ENCODE measurements at places on chromosomes 3 and 15.

GRCh38 chr3:101996832-101997231 lies 147.5 kb downstream of the NFKBIZ start:
- DNase-seq, result no peak

DNA sequence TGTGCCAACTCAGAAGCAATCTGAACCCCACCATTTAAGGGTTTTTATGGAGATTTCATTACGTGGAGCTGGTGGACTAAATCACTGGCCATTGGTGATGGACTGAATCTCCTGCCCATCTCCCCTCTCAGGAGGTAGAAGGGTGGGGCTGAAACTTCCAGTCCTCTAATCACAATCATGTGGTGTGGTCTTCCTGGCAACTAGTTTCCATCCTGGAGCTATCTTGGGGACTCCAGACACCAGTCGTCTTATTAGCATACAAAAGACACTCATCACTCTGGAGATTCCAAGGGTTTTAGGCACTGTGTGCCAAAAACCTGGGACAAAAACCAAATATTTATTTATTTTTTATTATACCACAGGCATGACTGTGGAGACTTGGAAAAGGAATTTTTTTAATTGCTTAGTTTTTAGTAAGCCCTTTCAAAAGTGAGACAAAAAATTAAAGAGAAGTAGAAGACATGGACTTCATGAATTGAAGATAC lies 203.6 kb downstream of the WNT5A start:
- DNase-seq, result no peak

- no peak for DNase-seq
Observed at GRCh38 chr3:139642996-139643395, 34.8 kb downstream of the NMNAT3 start.

DNA sequence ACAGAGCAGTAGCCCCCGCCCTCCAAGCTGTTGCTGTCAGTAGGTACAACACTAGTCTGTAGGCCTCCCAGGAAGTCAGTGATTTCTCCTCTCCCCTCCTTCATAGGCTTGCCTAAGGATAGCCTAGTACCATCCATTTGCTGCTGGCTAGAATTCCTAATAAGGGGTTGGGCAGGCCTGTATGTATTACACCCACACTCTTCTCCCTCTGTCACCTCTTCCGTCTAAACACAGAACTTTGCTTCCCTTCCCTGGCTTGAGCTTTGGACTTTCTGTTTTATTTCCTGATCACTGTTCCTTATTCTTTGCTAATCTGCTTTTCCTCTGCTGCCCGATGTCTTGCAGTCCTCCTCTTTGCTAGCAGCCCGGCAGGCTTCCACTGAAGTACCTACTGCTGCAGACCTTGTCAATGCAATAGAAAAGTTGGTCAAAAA lies 93.4 kb upstream of the UMPS start:
- DNase-seq, result no peak

- no peak for DNase-seq
Observed at GRCh38 chr3:168239287-168239686, 143.6 kb upstream of the GOLIM4 start.

GRCh38 chr15:48645558-48646330 lies at the start of gene FBN1:
Gene FBN1 (minus strand): TSS chr15:48645709. CDS start chr15:48644769, 940 bp downstream.
- peak; percentile 79 for DNase-seq

- DNase-seq, result no peak
Observed at GRCh38 chr3:195003893-195004289, 267.1 kb downstream of the XXYLT1 start.

GRCh38 chr15:51856714-51857380 lies 27.4 kb downstream of the TMOD3 start:
- no peak for DNase-seq

- DNase-seq, result no peak
Observed at GRCh38 chr15:94856267-94856854, 625.0 kb downstream of the MCTP2 start.

DNA sequence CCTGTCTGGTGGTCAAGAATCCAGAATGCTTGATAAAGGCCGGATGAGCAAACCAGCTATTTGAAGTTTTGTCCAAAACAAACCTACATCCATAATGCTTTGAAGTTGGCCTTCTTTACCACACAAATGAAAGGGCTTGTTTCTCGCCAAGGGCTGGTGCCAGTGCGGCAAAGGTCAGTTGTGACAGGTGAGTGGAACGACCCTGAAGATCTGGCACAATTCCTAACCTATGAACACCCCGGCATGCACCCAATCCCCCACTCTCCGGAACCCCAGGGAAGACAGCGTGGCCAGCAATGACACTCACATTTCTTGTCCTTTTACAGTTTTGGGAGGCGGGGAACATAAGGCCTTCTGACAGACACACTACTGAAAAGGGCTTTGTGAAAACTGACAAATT lies 90.6 kb downstream of the ATP10A start:
- DNase-seq, result no peak

- no peak for DNase-seq
Observed at GRCh38 chr3:144112437-144112836, 140.8 kb downstream of the DIPK2A start.

- no peak for DNase-seq
Observed at GRCh38 chr3:191531434-191531972, 70.5 kb downstream of the PYDC2 start.

DNA sequence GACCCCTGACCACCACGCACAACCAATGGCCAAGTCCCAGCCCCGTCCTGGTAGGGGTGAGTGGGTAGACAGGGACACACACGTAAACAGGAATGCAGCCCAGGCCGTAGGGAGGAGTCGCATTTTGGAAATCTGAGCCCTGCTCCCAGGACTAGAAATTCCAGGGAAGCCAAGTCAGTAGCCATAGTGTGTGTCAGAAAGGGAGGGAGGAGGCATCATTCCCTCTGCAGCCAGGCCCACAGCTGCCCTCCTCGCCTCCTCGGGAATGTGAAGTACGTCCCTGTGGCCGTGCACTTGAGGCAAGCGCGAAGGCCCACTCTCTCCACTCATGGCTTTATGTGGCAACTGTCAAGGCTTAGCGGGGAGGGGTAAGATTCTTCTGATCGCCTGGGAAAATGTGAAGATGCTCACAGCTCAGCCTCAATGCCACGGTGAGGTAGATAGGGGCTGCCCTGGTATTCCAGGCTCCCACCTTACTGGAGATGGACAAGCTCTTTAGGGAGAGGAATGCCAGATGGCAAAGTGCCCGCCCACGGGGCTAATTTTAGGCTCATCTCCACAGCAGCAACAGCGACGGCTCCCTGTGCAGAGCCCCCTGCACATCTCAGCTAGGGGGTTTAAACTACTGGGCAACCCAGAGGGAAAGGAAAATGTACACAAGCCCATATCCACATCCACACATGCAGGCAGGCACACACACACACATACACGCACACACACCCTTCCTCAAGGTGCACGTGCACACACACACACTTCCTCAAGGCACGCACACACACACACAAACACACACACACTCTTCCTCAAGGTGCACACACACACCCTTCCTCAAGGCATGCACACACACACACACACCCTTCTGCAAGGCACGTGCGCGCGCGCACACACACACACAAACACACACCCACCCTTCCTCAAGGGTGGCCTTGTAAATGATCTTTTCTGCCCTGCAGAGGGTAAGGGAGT lies 65.5 kb downstream of the ADCY5 start:
- DNase-seq, result peak; percentile 28

- no peak for DNase-seq
Observed at GRCh38 chr3:117622171-117622841, 912.7 kb downstream of the TUSC7 start.

GRCh38 chr15:52464040-52464439 lies 64.6 kb downstream of the MYO5A start:
- no peak for DNase-seq

- DNase-seq, result no peak
Observed at GRCh38 chr15:101338502-101339057, 43.5 kb upstream of the SNRPA1 start.

DNA sequence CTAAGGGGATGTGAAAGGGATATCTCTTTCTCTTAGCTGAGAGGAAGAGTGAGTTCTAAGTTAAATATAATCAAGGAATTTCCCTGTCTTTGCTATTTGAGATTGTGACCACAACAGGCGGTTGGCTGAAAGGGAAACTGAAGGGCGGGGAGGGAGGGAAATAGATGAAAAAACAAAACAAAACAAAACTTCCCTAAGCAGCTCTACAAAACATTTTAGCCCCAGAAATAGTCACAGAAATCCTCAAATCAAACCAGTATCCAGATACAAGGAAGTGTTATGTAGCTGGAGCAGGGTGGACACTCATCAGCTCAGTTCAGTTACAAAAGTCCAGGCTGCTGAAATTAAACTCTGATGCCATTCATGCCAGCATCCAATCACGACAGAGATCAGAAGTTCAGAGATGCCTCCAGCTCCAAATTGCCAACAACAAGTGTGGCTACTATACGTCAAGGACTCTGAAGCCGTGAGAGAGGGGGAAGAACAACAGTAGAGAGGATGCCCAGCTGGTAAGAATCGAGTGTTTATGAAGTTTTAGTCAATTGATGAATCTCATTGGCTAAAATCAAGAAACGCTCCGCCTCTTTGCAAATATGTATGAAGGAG lies 319 bp upstream of the TP63 start:
- no peak for DNase-seq

GRCh38 chr3:62329971-62330370 lies 43.4 kb downstream of the FEZF2 start:
- no peak for DNase-seq

DNA sequence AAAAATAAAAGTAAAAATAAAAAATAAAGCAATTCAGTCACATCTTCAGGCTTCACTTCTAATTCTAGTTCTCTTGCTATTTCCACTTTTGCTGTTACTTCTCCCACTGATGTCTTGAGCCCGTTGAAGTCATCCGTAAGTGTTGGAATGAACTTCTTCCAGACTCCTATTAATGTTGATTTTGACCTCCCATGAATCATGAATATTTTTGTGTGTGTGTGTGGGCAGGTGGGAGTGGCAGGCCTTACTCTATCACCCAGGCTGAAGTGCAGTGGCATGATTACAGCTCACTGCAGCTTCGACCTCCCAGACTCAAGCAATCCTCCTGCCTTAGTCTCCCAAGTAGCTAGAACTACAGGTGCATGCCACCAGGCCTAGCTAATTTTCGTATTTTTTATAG lies 10.7 kb downstream of the USP4 start:
- DNase-seq, result no peak

- DNase-seq, result no peak
Observed at GRCh38 chr3:76352511-76353284, 567.3 kb upstream of the ZNF717 start.

GRCh38 chr3:139016430-139017048 lies 4.2 kb downstream of the PRR23B start:
- DNase-seq, result no peak

- no peak for DNase-seq
Observed at GRCh38 chr15:70789213-70789612, 25.9 kb upstream of the UACA start.

- DNase-seq, result no peak
Observed at GRCh38 chr3:197956626-197956988, 3.4 kb upstream of the LMLN start.

DNA sequence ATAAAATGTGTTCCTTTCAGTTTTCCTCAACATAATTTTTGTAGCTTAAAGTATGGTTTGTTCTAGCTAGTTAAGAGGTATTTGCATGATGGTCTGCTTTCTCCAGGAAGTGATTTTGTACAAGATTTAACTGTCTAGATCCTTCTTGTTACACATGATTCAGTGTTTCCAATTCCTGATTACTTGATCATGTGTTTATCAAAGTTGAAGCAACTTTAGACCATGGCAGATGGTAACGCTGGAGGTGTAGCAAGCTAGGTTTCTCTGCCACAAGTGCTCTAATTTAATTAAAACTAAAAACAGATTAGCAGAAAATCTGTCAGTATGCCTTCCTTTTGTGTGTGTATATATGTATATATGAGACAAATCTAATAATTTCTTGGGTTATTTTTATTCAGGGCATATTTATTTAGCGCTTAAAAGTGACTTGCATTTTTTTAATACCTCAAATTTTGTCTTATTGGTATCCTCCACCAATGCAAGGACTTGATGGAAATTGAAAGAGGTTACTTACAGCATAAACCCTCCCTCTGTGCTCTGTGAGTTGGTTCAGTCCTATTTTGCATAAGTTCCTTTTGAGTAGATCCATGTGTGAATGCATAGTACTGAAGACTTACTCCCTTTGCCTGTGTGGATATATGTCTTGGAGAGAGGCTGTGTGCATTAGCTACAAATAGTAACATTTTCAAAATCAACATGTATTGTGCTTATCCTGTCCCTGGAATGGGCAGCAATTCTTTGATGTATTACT lies 157.3 kb upstream of the CGNL1 start:
- no peak for DNase-seq

GRCh38 chr15:29398907-29399306 lies 129.3 kb upstream of the NSMCE3 start:
- no peak for DNase-seq

DNA sequence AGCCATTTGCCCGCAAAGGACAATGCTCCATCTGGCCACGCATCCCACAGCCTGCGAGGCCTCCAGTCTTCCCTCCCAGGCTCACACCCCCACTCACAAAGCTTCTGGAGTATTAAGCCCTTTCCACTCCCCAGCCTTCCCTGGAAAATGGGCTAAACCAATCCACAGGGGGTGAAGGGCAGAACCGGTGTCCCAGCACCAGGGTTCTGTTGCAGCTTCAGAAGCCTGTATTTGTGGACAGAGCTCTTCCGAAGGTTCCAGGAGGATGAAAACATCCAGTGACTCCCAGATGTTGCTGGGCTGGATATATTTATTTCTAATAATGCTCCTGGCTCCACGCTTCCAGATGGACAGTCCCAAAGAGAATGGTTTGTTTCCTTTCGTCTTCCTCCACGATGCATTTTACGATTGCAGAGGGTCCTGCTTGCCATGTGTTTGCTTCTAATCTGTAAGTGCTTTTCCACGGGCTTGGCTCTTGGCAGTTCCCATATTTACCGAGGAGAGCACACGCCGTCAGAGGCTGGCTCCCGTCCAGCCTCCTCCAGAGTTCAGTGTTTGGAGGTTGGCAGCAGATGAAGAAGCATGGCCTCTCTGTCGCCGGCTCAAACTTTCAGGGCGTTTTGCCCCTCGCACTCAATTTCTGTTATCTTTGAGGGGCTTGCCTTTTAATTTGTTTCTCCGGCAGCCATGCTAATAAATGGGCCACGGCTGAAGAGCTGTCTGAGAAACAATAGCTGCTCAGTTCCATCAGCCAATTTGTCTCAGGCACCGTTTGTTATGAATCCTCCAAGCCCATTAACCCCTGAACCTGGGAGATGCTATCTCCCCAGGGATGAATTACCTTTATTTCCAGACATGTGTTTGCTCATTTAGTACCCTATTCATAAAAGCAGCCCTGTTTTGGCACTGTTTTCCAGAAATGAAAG lies 367.9 kb upstream of the PROK2 start:
- DNase-seq, result no peak

DNA sequence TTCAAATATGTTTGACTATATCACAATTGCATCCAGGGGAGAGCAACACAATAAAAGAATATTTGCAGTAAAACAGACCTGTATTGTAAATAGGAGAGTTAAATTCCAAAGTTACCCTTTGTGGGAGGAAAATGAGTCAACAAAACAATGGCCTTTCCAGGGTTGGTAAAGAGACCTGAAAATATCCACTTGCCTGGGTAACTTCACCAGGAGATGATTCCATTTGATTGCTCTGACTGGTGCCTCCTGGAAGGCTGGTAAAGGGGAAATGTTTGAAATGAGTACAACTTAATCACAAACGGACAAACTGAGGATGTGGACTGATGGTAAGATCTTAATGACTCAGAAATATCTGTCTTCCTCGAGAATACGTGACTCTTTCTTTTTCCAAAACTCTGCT lies 43.6 kb upstream of the SRGAP3 start:
- DNase-seq, result no peak
